Cortex of kidney (tissue), 1 donor: ENCODE measurements at places on chromosomes 3 and 15.

DNA sequence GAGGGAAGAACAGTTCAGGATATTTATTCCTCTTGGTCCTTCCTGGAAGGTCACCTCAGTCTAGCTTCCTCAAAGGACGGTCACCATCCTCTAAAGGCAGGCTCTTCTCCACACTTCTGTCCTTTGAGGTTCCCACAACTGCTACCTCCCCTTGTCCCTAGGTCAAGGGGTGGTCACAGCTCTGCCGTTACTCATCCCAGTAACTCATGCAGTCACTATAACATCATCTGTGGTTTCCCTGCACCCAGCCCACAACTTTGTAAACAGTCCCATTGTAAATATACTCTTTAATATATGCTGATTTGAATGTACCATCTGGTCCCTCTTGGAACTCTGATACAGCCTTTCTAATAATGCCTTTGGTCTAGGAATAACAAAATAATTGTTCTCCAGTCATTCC, 887.4 kb downstream of the FHIT start:
- DNase-seq: no peak

GRCh38 chr15:68700455-68701123, 120.1 kb downstream of the ANP32A start:
- DNase-seq: no peak

GRCh38 chr3:141246224-141246957, 14.8 kb downstream of the PXYLP1 start:
- no peak for DNase-seq

- DNase-seq: no peak
Measured at GRCh38 chr3:117483839-117484238, 774.3 kb downstream of the TUSC7 start.

GRCh38 chr15:31023841-31024240, 32.4 kb upstream of the MTMR10 start:
- DNase-seq: no peak

DNA sequence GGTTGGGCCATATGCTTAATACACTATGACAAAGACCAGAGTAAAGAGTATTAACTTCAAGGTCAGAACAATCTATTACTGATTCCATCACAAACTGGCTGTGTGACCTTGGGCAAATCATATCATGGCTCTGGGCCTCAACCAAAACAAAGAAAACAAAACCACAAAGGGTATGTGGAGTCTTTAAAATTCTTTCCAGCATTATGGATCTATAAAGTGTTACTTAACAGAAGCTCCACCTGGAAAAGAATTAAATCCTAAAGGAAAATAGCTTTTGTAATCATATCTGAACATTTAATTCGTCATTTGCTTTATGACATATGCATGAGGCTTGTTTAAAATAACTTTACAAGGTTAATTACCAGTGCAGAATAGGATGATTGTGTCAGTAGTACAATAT, 265.5 kb downstream of the SATB1 start:
- DNase-seq: no peak

- DNase-seq: no peak
Measured at GRCh38 chr3:61572879-61573278, 11.5 kb downstream of the PTPRG start.

DNA sequence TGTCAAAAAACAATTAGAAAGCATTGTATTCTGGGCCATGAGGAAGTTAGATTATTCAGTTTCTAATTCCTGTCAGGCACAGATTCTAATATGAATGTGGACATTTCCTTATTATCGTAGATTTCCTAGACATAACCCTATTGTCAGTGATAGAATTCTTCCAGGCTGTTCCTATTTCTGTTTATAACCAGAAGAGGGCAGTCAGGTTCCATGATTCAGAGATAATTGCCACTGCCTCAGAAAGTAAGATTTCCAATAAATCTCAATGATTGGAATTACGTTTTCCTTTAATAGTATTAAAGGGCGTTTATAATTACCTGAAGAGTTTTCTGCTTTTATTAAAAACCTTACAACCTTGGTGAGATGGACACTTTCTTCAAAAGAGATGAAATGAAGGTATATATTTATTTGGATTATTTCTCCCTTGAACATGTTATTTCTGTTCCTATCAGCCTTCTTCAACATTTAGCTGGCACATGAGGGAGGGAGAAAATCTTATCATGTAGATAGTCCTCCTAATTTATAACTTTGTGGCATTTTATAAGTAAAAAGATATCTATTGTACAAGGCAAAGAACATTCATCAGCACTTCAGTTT, 439.2 kb downstream of the MCTP2 start:
- DNase-seq: no peak
